ENCODE measurements at places on chromosomes 5 and 9.

- no peak for DNase-seq
Measured at GRCh38 chr9:116789081-116789480, 102.0 kb downstream of the TRIM32 start.

DNA sequence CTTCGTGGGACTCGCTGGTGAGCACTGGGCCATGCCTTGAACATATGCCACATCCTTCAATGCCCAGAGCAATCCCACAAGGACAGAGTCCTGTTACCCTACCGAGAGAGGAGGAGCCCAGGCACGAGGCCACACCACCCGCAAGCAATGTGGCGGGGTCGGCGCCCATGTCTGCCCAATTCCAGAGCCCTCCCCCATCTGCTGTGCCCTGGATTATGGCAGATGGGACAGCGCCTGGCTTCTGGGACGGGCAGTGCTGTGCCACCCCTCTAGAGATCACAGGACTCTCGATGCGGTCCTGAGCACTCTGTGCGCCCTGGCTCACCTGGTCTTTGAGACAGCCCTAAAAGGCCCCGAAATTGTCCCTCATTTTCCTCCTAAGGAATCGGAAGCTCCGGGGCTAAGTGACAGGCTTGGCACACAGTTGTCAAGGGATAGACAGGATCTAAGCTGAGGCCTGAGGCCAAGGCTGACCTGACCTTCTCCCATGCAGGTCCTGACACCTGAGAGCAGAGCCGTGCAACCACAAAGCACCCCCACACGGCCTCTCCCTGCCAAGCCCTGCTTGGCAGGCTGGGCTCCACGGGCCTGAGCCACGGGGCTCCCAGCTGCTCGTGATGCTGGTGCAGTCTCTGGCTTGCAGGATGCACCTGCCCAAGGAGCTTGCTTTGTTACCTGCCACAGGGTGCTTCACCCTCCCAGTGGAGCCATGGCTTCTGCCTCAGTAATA is 48.8 kb downstream of the PRRT1B start:
- DNase-seq: no peak

DNA sequence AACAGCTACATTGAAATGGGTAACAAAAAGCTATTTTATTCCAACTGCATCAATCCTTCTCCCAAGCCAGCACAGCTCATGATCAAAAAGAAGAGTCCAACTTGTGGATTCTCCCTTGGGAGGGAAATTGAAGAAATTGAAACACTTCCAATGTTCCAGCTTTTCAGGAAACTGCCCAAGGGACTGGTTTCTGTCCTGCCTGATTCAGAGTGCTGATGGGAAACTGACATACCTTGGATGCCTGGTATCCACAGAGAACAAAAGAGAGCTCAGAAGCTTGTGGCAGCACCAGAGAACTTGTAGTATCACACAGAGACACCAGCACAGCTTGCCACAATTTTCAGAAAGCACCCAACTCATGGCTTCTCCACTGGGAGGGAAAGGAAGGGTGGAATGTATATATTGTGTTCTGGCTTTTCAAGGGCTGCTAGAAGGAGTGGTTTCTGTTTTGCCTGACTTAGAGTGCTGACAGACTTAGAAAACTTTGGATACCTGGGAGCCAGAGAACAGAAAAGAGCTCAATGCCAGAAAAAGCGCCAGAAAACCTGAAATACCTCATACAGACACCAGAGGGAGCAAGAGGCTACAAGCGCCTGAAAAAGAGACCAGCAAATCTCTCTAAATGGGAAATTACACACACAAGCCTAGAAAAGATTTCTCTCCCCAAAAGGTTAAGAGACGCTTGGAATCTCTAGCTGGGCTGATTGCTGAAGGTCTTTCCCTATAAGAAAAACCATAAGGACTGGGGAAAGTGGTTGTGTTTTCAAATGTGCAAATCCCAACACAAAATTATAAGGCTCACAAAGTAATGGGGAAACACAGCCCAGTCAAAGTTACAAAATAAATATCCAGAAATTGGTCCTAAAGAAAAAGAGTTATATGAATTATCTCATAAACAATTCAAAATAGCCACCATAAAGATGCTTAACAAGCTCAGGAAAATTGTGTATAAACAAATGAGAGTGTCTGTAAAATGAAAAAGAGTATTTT is 178.8 kb downstream of the SPOCK1 start:
- peak; percentile 12 for DNase-seq

DNA sequence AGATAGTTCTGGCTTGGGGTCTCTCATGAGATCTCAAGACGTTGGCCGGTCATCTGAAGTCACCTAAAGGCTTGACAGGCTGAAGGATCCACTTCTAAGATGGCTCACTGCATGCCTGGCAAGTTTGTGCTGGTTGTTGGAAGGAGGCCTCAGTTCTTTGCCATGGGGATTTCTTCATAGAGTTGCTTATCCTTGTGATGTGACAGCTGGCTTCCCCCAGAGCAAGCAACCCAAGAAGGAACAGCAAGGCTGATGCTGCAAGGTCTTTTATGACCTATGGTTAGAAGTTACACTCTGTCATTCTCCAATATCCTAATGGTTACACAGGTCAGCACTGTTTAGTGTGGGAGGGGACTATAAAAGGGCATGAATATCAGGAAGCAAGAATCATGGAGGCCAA is 20.7 kb upstream of the GRPEL2 start:
- DNase-seq: no peak

DNA sequence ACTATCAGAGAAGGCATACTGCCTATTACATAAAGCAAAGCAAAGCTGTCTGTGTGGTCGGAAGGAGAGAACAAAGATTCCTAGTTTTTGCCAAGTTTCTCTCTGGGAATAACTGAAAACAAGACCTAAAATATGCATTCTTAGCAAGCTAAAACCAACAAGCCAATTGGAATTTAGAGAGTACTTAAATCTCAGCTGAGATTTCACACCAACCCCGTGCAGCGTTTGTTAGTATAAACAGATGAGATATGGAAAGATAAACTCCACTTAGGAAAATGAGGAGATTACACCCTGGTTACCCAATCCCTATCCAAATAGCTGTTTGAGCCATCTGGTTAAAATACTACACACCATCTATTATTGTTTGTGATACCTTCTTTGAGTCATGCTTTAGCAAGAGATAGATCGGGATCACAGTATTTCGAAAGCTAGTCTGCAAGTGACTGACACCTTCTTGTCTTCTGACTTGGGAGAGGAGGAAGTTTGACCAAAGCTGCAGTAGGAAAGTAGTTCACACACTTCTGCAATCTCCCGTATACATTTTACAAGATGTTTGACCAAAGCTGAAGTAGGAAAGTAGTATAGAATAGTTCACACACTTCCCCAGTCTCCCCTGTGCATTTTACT is 18.2 kb downstream of the FAF2 start:
- no peak for DNase-seq

All from NCI-H1930 (cell line).